ENCODE measurements at places on chromosomes 11 and 22. TPM values are rescaled to one million over a fixed set of nuclear protein-coding genes. Genes with fewer than 3 reads are reported as not detected.

The CLDN5 gene
- total RNA-seq, result 136 TPM

The MRPL48 gene
- 30.4 TPM for total RNA-seq

The TENM4 gene
- total RNA-seq, result 16.5 TPM

The DCDC1 gene
- 1.2 TPM for total RNA-seq

The RFPL1 gene
- not detected for total RNA-seq

The CBL gene
- total RNA-seq, result 31.1 TPM

The MMP27 gene
- total RNA-seq, result not detected

The HEPN1 gene
- total RNA-seq, result not detected

The GLYATL2 gene
- 0.27 TPM for total RNA-seq

The PRDM11 gene
- total RNA-seq, result 21.6 TPM

The EFCAB6 gene
- 4.4 TPM for total RNA-seq

The USP2 gene
- total RNA-seq, result 13.7 TPM

The POLR3H gene
- 26.6 TPM for total RNA-seq

The GLYAT gene
- 2.6 TPM for total RNA-seq

The ROBO4 gene
- total RNA-seq, result 34.4 TPM

The RHOD gene
- total RNA-seq, result 10.3 TPM

The MAP6 gene
- 10.7 TPM for total RNA-seq

The OR5D18 gene
- total RNA-seq, result not detected

The CALCB gene
- not detected for total RNA-seq

The RFPL3 gene
- not detected for total RNA-seq

The SCGB1A1 gene
- 3.5 TPM for total RNA-seq

The FGF19 gene
- not detected for total RNA-seq

The KCNK4 gene
- total RNA-seq, result not detected

The EIF3F gene
- total RNA-seq, result 164 TPM

The CASP1 gene
- total RNA-seq, result 31.9 TPM

The NLRX1 gene
- total RNA-seq, result 13.9 TPM

The CNTN5 gene
- not detected for total RNA-seq

The OR51B4 gene
- 0.40 TPM for total RNA-seq

The ADAMTS15 gene
- 6.4 TPM for total RNA-seq

The NAALAD2 gene
- 12.5 TPM for total RNA-seq

The BACE1-AS gene
- total RNA-seq, result 13.2 TPM

Measured in sciatic nerve (tissue), 2 donors.